ENCODE measurements at places on chromosomes 2 and 18.
A peak's percentile ranks its signal among the peaks of the same experiment; 100 is the strongest.

GRCh38 chr2:126949775-126950174 is 51.1 kb downstream of the TEX51 start:
- ATAC-seq, result no peak

GRCh38 chr18:56516789-56517188 is 121.6 kb downstream of the TXNL1 start:
- ATAC-seq, result peak; percentile 13

DNA sequence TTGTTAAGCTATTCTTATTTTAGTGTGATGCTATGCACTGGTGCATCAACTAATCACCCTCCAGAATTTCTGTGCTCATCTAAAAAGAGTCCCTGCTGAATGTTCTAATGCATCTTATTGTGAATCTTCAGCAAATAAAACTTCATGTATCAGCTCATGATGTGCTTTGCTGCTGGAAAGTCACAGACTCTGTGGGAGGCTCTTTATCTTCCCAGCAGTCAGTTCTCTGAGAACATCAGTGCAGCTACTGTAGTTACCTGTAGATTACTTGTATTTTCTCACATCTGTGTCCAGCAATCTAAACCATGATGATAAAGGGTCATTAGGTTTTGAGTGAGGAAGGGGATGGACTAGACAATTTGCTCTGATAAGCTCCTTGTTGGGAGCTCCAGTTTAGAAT is 141.6 kb upstream of the SP3 start:
- ATAC-seq, result no peak

- ATAC-seq, result peak; percentile 58
These were observed 710 bp downstream of the DUSP19 start for GRCh38 chr2:183079139-183079775.

DNA sequence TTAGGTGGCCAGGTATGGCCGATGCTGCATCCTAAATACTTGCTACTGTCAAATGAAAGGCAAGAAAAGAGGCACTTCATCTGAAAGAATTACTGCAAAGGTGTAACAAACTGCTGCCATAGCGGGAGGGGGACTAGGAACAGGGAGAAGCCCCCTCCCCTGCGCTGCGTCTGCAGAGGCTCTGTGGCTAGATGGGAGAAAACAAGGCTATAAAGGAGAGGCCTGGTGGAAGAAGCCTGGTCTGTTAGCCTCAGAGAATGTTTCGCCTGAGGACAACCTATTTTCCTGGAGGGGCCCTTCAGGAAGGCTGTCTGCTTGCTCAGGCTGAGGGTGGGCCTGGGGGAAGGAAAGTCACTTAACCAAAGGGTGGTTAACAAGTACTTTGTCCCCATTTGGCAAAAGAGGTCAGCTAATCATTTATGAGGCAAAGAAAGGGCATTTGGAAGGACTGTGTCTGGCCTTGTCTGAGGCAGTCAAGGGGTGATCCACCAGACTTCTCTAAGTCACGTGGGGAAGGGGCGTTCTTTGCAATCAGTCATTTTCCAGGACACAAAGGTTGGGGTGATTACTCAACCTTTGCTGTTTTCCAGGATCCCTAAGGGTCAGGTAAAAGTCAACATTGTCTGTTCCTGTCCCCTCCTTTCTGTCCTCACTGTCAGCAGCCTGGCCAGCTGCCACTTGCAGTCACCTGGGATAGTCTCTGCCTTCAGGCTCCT is 103.0 kb upstream of the TMEM200C start:
- ATAC-seq, result no peak

- ATAC-seq, result no peak
These were observed 7.8 kb downstream of the DOK6 start for GRCh38 chr18:69408522-69408921.

GRCh38 chr2:238970553-238971081 is 122.7 kb downstream of the TWIST2 start:
- peak; percentile 64 for ATAC-seq

DNA sequence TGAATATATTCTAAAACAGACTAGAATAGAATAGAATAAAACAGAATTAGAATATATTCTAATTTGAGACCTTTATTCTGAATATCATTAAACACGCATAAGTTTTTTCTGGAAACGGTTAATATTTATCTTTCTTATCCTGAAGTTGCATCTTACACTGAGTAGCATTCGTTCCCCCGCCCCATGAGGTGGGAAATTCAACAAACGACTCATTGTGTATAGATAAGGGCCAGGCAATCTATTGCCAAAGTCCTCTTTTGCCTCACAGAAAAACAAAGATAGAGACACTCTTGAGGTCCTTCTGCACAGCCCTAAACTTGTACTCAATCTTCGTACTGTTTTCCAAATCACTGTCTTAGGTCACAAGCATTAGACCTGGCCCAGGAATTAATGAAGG is 98.1 kb downstream of the COL6A3 start:
- ATAC-seq, result no peak

- ATAC-seq, result no peak
These were observed 771.1 kb upstream of the FANCL start for GRCh38 chr2:59012234-59012633.

DNA sequence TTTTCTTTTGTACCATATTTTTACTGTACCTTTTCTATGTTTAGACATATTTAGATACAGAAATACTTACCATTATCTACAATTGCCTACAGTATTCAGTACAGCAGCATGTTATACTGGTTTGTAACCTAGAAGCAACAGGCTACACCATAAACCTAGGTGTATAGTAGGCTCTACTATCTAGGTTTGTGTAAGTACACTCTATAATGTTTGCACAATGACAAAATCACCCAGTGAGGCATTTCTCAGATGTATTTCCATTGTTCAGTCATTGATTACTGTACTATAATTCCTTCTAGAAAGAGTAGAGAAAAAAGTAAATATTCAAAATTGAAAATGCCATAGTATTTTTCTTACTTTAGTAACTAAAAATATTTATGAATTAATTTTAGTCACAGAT is 490.1 kb upstream of the REG3G start:
- no peak for ATAC-seq

GRCh38 chr2:119266091-119266589 is 42.5 kb downstream of the STEAP3 start:
- no peak for ATAC-seq

GRCh38 chr2:168035458-168035857 is 211.9 kb downstream of the STK39 start:
- no peak for ATAC-seq

DNA sequence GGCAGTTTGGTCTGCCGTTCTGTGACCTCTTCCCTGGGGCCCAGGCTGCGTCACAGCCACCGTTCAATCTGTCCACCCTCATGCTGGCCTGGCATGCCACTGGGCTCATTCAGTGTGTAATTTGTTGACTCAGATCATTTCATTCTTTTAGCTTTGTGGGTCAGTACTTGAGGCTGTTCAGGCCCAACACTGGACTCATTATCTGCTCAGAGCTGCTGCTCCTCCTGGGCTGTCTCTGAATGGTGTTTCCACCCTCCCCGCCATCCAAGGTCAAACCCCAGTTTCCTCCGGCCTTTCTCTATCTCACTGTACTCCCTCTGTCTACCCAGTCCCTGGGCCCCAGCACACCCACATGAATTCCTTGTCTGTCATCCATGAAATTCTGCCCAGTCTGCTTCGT is 152.4 kb upstream of the NCK2 start:
- peak; percentile 50 for ATAC-seq
